ENCODE measurements at places on chromosomes 11 and 22.

- no peak for DNase-seq
These were observed 72.6 kb upstream of the RAB1B start for GRCh38 chr11:66195867-66196266.

- no peak for DNase-seq
These were observed 548 bp downstream of the PVALB start for GRCh38 chr22:36816339-36816635.

DNA sequence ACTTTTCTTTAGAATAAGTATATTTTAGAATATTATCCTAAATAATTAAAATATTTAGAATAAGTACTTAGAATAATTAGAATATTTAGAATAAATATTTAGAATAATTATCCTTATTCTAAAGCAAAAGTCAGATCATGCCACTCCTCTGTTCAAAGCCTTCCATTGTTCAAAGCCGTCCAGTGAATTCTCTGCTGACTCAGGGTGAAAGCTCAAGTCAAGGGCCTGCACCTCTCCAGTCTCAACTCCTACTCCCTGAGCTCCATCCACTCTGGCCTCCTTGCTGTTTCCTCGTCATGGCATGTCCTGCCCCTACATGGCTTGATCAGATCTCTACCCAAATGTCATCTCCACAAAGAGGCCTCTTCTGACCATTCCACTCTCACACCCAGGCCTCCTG is 30.0 kb downstream of the PLEKHA7 start:
- DNase-seq: no peak

GRCh38 chr22:41417622-41418390 is 28.8 kb downstream of the TOB2 start:
- no peak for DNase-seq

GRCh38 chr11:19530505-19530904 is 182.1 kb upstream of the NAV2 start:
- no peak for DNase-seq

- peak; percentile 26 for DNase-seq
These were observed 764 bp upstream of the PACSIN3 start for GRCh38 chr11:47186700-47187695.

- DNase-seq: no peak
These were observed 224.6 kb upstream of the ISX start for GRCh38 chr22:34841331-34841771.

Data from neural crest cell (in vitro differentiated cells).